ENCODE measurements at places on chromosomes 12 and 14.

DNA sequence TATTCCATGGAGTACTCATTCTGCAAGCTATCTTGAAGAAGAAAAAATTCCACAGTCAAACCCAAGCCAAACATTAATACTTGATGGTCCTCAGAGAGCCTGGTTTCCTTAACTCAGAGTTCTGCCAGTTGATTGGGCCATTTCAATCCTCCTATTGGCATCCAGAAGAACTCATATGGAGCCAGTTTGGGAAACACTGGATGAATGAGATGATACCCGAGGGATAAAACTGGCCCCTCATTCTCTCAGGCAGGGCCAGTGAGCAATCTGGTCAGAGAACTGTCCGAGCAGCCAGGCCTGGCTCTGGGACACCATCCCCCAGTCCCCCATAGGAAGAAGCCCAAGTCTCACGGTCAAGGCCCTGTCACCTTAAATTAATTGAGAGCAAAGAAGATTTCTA is 48.8 kb downstream of the NUAK1 start:
- no peak for DNase-seq

DNA sequence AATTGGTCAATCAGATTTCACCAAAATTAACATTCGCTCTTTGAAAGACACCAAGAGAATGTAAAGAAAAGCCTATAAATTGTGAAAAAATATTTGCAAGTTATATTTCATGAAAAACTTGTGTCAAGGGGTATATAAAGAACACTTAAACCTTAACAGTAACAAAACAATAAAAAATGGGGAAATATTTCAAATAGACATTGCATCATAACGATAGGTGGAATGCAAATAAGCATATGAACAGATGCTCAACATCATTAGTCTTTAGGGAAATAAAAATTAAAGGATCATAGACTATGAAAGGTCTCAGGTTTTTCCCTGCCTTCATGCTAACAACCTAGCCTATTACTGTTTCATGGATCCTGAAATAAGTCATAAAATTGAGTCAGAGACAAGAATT is 64.3 kb downstream of the COCH start:
- no peak for DNase-seq

- no peak for DNase-seq
These were observed 7.4 kb downstream of the LRP1-AS start for GRCh38 chr12:57139796-57140649.

GRCh38 chr12:47276621-47277309 is 197.0 kb upstream of the AMIGO2 start:
- no peak for DNase-seq

- DNase-seq: no peak
These were observed 163.3 kb downstream of the ETV6 start for GRCh38 chr12:11812586-11813437.
